ENCODE measurements at places on chromosomes 2 and 18.

DNA sequence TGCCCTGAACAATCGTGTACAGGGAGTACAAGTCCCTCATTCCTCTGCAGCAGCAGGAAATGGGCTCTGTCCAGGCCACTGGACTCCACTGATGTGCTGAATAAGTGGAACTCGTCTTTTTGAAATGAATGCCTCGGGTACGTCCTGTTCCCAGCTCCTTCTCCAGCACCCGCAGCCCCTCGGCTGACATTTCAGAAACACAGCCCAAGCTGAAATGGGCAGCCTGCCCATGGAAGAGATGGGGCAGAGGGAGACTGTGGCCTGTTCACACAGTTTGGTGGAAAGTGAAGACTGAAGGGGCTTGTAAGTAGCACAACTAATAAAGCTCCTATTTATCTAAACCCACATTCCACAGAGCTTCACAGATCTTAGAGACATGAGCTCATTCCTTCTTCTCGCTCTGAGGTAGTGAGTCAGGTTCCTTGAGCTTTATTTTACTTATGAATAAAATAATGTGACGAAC, 498.6 kb downstream of the TXNL1 start:
- no peak for DNase-seq

- DNase-seq = no peak
Measured at GRCh38 chr2:128299628-128300027, 19.0 kb downstream of the HS6ST1 start.

DNA sequence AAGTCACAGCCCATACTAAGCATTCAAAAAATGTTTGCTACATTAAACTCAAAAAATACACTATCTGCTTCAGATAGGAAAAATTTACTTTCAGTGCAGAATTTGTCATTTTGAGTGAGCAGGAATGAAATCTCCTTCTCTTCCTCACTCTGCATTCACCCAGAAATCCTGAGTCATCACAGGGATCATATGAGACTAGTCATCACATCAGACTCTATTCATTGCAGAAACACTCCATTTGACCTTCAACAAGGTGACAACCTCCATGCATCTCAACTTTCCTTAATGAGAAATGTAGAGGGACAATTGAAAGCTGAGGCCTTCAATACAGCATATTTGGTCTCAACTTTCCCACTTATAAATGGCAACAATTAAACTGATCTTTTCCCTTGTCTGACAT, 130.4 kb upstream of the CYP26B1 start:
- peak; percentile 42 for DNase-seq

DNA sequence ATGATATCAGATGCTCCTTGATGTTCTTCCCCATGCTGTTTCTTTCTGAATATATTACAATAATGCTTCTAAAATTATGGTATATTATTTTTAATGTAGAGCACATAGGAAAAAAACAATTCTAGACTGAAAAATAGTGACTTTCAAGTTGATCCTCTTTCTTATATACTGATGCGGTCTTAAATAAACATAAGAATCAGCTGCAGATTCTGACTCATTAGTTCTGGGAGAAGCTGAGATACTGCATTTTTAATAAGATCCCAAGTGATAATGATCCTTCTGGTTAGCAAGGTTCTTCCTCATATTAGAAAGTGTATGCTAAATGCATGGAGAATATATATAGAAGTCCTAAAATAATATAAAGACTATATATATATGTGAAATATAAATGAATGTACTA, 124.9 kb downstream of the XIRP2 start:
- DNase-seq = no peak

GRCh38 chr2:200405599-200406298, 99.3 kb downstream of the SPATS2L start:
- peak; percentile 93 for DNase-seq

DNA sequence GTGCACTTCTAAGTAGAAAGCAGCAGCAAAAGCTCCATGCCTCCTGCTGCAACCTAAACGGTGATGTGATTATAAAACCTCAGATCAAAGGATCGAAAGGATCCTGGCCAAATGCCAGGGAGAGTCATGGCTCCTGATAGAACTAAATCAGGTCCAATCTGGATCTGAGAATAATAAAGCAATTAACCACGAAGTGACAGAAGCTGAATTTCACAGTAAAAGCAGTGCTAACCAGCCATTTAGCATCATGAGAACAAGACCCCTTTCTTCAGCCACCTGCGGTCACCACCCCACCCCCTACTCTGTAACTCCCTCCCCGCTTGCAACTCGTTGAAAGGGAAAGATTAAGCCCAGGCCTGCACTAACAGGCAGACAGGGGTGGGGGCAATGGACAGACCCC, 748.7 kb downstream of the BCL11A start:
- no peak for DNase-seq

GRCh38 chr2:46411245-46411641, 68.1 kb upstream of the TMEM247 start:
- no peak for DNase-seq

GRCh38 chr18:35457140-35457704, 40.5 kb downstream of the INO80C start:
- no peak for DNase-seq

GRCh38 chr2:230953845-230954244, 28.8 kb upstream of the GPR55 start:
- DNase-seq = peak; percentile 48

- no peak for DNase-seq
Measured at GRCh38 chr2:24203029-24203786, 28.4 kb downstream of the FAM228A start.

DNA sequence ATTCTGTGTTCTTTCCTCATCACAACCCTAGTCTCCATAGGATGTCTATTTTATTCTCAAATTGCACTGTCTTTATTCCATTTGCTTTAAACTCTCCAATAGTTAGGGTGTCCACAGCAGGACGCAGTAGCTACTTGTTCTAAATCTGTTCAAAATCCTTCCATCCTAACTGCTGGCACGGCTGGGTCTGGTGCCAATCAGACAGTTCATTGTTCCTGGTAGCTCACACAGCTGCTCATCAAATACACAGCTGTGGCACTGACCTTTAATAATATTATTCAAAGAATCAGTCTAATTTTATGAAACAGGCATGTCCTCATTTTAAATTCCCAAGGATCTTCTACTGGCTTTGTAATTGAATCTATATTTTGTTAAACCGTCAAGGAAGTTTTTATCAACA, 59.7 kb upstream of the TMEFF2 start:
- DNase-seq = no peak

DNA sequence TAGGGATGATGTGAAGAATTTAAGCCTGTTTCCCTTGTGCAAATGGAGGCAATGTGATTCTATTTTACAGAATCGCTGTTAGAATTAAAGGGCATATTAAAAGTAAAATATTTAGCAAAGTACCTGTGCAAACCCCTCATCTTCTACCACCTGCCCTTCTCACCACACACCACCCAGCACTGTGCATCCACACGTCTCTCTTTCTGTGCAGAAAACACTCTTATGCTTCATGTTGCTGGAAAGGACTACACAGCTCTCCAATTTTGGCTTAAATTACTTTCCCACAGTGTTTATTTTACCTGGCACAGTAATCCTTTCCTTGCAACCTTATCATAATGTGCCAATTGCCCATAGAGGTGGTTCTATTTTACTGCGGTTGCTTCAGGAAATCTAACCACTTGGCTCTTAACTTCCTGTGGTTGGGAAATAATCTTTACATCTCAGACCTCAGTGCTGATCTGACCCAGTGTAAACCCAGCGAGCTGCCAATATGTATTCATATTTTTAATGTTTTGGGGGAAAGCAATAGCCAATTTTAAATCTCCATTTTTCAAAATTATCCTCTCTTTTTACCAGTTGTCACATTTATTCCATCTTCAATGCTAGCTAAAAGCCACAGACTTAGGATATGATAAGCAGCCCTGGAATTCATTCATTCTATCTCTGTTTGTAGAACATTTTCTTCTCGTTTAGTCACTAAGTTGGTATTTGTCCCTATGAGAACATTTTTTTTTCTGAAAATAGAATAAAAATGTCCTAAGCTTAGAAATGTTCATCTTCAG, 250.9 kb downstream of the DSEL start:
- no peak for DNase-seq

GRCh38 chr2:164243315-164243714, 378.0 kb downstream of the GRB14 start:
- DNase-seq = no peak

DNA sequence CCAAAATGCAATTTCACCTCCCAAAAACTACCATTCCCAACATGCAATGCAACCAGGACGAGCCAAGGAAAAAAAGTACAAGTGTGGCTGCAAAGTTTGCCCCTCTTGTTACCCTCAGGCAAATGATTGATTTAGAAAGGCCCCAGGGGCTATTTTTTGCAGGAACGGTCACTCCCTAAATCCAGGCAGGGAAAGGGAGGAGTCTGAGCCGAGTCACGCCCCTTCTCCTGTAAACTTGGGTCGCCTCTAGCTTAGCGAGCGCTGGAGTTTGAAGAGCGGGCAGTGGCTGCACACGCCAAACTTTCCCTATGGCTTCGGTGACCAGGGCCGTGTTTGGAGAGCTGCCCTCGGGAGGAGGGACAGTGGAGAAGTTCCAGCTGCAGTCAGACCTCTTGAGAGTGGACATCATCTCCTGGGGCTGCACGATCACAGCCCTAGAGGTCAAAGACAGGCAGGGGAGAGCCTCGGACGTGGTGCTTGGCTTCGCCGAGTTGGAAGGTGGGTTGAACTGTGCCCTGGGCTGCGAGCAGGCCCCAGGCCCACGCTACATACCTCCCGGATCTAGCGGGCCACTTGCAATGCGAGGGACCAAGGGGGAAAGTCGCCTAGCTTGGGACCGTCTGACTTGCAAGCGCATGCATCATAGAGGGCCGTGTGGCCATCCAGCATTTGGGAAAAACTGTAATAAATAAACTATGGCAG, at the start of gene GALM:
Gene GALM (plus strand): TSS at position 261 of the 702 bp plus-strand sequence. CDS start 48 bp downstream, at position 309.
- DNase-seq = peak; percentile 94

DNA sequence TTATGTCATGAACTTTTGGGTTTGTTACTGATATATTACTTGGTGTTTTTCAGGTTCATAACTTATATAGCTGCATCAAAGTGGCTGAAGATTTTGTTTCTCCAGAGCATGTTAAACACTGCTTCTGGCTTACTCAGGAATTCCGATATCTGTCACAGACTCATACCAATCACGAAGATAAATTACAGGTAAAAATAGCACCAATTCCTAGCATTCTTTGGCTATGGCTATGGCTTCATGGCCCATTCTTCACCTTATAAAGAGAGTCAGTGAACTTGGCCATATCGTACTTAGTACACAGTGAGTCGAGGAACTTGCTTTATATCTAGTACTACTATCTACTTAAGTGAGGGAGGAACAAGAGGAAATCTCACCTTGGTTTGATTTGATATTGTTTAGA, 49.9 kb downstream of the KDM3A start:
- DNase-seq = no peak

DNA sequence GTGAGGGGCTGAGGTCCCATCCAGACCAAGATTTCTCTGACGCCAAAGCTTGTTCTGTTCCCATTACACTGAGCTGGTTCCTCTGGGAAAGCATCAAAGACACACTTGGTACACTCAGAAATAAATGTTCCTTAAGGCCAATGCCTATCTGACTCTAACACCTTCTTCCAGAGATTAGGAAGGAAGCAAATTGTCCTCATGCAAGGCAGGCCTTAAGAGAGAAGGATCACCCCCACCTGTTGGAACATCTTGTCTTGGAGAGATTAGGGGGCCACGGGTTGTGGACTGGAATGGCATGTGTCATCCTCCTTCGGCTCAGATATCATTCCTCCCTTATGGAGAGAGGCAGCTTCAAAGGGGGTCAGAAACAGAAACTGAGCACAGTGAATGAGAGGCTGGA, 100.2 kb downstream of the ANKRD44 start:
- DNase-seq = no peak

- no peak for DNase-seq
Measured at GRCh38 chr18:35186291-35187034, 54.4 kb upstream of the ZNF397 start.

DNA sequence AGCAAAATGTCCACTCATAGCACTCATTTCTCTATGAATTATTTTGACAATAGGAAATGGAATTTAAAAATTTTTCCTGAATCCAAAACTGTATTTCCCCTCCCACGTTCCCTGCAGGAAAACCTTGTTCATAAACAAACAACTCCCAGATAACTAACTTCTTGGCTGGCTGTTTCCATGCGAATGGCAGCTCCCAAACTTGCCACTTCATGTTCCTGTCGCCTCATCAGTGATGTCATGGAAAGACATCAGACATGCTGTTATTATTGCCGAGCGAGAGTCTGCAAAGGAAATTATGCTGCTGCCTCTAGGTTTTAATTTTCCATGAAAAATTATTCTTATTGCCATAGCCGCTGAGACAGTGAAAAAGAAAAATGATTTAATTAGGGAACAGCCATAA, 117.0 kb upstream of the RIOK3 start:
- DNase-seq = no peak

- DNase-seq = no peak
Measured at GRCh38 chr2:214651451-214651850, 158.0 kb downstream of the BARD1 start.

DNA sequence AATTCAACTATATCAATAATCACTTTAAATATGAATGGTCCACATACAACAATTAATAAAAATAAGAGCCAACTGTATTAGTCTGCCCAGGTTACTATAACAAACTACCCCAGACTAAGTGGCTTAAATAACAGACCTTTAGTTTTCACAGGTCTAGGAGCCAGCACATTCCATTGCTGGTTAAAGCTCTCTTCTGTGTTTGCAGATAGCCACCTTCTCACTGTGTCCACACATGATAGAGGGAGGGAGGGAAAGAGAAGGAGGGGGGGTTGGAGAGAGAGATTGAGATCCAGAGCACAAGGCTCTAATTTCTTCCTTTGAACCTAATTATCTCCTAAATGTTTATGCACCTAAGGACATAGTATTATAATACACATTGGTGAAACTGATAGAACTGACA, 267.8 kb upstream of the NXPH2 start:
- DNase-seq = no peak

DNA sequence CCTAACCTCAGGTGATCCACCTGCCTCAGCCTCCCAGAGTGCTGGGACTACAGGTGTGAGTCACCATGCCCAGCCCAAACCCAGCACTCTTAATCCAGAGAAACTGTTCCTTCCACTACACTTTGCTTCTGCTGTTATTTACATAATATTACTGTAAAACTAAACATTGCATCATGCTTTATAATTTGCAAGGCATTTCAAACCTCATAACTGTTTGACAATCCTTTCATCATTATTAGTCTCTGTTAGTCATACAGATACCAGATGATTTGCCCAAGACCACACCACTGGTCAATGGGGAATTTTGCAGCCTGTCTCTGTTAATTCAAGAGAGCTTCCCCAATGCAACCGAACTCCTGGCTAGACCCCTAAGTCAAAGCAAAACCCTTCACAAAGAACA, 338.3 kb downstream of the ALK start:
- DNase-seq = no peak

- DNase-seq = peak; percentile 86
Measured at GRCh38 chr2:120239488-120240287, 13.0 kb upstream of the RALB start.
